ENCODE measurements at places on chromosomes 7 and 10.

DNA sequence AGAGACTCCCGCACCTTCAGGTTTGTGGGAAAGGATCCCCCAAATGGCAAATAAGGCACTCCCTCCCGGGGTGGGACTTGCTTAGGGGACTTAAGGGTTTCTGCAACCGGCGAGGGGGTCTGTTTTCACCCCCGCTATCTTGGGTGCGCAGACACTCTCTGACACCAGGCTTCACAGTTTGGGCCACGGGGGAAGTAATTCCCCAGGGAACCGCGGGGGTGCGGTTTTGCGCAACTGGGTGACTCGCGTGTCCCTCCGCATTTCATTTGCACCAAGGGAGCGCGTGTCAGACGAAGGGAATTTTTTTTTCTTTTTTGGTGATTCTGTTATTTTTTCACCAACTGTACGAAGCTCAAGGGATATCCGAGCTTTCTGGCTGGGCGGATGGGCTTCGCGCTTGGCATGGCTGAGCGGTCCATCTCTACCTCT, 1.7 kb downstream of the GRM8 start:
- no peak for DNase-seq

DNA sequence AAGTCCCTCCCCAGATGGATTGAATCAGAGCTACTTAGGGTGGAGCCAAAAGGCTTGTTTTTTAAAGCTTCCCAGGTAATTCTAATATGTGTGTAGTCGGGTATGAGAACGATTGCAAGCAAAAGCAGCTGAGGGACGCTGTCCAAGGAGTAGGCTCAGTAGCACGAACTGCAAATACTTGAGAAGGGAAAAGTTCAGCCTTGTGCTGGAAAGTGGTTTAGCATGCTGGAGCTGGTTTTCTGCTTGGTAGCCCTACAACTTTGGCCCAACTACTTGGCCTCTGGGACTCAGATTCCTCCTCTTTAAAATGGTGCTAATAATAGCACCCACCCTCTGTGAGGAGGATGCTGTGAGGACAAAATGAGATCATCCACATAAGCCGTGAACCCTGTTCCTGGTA, 76.2 kb downstream of the AHR start:
- DNase-seq, result no peak

DNA sequence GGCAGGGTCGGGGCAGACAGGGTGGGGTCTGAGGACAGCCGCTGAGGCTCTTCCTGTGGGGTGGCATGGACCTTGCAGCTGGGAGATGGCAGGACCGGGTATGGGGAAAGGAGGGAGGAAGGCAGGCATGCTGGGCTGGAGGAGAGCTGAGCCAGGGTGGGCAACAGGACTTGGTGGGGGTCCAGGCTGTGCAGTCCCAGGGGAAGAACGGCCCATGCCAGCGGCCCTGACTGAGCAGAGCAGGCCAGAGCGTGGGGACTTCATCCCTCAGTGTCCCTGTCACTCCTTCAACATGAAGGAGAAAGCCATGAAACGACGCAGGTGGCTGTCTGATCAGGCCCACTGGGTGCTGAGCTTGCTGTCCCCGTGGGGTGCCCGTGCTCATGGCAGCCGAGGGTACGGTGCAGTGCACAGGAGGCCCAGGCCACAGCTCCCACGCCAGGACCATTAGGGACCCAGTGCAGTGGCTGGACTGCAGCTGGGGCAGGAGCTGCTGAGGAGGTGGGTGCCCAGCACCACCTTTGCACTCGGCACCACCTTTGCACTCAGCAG, 519.6 kb downstream of the PTPRN2 start:
- DNase-seq, result no peak

DNA sequence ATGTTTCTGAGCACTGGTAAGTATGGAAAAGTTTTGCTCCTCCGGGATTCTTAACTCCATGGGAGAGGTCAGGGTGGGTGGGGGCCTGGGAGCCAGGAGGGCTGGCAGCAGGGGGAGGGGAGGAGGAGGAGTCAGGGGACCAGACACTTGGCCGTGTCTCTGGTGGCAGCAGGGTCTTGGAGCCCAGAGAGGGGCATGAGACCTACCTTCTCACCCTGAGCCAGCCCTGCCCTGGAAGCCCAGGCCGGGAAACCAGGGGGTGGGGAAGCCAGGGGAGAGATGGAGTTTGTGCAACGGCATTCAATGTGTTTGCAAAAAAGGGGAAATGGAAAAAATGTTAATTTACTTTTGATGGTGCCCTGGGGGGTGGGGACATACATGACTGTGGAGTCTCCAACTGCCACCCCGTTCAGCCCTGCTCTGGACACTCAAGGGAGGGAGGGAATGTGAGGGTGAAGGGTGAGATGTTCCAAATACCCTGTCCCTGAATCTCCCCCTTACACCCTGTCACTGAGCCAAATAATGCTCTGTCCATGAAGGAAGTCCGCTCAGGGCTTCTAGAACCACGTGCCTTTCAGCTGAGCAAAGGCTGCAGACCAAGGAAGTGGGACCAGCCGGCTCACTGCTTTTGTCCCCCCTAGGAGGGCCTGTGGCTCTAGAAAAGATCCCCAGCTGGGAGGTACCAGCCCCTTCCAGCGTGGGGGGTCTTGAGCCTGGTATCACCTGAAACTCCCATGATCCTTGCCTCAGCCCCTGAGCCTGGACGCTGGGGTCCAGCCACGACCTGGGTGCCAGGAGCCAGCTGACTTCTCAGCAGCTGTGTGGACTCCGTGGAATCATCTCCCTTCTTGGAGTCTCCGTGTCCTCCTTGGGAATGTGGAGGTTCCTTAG, 48.3 kb downstream of the TMEM270 start:
- peak; percentile 33 for DNase-seq

- no peak for DNase-seq
These were observed 581.6 kb downstream of the TCERG1L start for GRCh38 chr10:130729876-130730275.

DNA sequence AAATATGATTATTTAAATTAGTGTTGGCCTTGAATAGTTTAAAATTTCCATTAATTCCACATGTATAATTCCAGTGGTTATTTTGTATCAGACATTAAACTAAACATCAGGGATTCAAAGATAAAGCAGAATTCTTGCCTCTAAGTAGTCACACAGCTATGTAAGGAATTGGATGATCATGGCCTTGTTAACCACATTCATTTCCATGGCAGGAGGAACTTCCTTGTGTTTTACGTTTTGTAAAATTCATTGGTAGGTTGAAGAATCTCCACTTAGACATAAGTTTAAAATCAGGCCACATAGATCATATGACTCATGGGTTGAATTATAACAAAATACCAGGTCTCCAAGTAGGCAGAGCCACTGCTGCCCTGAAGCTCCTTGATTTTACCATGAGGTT, 289.7 kb downstream of the PLXDC2 start:
- no peak for DNase-seq

DNA sequence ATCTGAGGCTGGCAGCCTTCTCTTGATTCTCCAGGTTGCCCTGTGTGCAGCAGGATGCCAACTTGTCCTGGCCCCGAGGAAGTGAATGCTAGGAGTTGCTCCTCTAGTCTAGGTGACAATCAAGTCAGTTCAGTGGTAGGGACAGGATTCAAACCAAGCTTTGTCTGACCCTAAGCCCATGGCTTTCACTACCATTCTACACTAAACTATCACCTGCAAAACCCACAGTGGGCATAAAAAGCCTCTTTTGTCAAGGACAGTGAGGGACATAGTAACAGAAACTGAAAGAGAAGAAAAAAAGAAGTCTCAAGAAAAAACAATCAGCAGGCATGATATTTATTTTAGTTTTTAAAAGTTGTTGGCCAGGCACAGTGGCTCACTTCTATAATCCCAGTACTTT, 33.5 kb downstream of the KCNMA1 start:
- no peak for DNase-seq

GRCh38 chr10:64519831-64520230, 998.6 kb downstream of the REEP3 start:
- no peak for DNase-seq

GRCh38 chr10:76415554-76415953, 984.1 kb downstream of the LRMDA start:
- no peak for DNase-seq

- DNase-seq, result peak; percentile 54
These were observed 16.8 kb downstream of the OSBPL3 start for GRCh38 chr7:24963218-24963617.

DNA sequence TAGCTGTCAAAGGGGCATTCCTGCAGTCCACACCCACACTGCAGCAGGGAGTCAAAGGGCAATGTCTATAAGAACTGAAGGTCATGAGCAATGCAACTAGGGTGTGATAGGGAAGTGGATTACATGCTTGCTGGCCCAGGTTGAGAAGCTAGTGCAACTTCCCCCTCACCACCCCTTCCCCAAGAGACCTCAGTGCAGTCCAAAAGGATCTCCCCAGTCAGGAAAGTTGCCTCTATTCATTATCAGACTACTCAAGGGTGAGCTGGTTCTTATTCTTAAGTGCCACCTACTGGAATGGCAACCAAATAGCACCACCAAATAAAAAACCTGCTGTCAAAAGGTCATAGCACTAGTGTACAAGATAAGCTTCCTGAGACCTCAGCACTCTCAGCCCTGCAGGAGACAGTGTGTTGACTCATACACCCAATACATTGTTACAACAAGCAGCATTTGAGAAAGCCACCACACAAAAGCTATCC, 28.2 kb downstream of the MTERF1 start:
- no peak for DNase-seq

DNA sequence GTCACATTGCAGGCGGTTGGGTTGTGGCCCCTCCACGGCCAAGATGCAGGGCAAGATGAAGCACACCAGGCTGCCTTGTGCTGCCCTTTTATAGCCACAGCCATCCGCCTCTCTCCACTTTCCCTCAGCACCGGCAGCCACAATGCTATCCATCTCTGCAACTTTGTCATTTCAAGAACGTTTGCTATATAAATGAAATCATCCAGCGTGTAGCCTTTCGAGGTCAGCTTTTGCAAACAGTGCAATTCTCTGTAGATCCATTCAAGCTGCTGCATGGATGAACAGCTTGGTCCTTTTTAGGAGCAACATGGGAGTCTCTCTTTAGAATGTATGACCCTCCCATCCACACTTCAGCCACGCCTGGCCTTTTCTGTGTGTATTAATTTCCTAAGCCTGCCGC, 6.4 kb upstream of the IL15RA start:
- DNase-seq, result no peak

- DNase-seq, result no peak
These were observed 12.4 kb downstream of the SMKR1 start for GRCh38 chr7:129514683-129515082.

GRCh38 chr7:30493228-30493627, 11.4 kb downstream of the GGCT start:
- no peak for DNase-seq

GRCh38 chr7:148954766-148955165, 70.7 kb upstream of the EZH2 start:
- no peak for DNase-seq

DNA sequence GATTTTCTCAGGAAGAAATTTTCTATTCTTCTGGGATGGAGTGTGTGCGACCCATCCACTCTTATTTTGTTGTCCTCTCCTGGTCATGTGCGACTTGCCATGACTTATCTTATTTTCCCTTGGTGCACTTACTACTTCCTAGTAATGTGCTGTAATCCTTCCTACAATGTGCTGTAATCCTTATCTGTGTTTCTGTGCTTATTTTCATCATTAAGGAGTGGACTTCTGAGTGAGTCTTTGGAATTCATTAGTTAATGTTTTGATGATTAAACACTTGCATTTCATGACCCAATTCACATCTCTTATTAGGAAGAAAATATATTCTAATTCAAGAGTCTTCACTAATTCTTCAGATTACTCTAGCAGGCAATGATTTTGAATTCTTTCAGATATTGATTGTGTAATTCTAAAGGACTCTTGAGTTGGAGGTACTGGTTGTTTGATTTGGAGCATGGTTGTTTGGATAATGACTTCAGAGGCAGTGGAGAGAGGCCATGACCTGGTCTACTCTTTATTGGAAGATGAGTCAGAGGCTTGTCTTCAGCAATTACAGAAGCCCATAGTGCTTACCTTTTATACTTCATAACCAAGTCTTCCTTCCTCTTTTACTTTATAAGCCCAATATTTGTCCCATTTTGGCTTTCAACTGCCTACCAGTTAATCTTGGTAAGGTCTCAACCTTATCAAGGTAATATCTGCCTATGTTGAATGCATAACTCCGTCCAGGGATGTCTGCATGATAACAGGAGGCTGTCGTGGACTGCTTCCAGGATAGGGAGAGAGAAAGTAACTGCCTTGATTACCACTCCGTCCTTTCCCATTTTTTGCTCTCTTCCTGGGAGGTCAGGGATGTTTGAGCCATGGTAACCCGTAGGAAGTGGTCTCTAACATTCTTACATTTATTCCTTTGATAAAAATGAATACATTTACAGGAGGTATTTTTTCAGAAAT, 278.3 kb upstream of the SP8 start:
- DNase-seq, result no peak

GRCh38 chr10:131312478-131312836, 936 bp upstream of the TCERG1L start:
- DNase-seq, result peak; percentile 56

DNA sequence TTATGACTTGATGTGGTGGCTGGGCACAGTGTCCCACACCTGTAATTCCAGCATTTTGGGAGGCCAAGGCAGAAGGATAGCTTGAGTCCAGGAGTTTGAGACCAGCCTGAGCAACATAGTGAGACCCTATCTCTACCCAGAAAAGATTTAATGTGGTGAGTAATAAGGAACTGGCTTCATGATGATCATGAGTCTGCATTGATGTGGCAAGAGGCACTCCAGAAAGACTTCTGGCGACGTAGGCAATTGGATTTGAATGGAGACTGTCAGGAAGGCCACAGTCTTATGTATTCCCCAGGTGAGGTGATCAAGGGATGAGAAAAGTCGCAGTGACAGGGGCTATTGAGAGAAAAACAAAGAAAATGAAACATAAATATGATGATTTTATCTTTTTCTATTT, 138.0 kb downstream of the CACNB2 start:
- DNase-seq, result no peak

GRCh38 chr7:71548746-71549145, 416.8 kb downstream of the GALNT17 start:
- DNase-seq, result no peak

GRCh38 chr7:151367284-151367683, 25.7 kb downstream of the NUB1 start:
- DNase-seq, result no peak

GRCh38 chr7:152641384-152641783, 34.6 kb downstream of the XRCC2 start:
- no peak for DNase-seq

- DNase-seq, result no peak
These were observed 4.0 kb downstream of the RBP3 start for GRCh38 chr10:47351899-47352815.

DNA sequence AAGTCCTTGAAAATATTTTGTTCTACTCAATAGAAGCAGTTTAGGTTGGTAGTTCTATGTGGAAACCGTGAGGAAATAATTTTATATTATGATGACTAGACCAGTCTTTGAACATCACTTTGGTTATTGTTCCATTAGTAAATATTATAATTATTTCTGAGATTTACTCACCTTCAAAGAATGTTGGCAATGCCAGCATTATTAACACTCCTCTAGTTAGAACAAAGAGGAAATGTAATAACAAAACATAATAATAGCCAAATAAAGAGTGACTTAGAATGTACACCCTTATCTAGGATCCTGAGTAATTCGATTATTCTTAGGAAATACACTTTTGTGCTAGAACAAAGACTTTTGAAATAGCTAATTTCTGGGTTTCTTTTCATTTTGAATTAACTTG, 121.1 kb downstream of the CFTR start:
- DNase-seq, result no peak
